ENCODE measurements at places on chromosomes 6 and 20.

GRCh38 chr6:164034602-164035140, 620.2 kb downstream of the QKI start:
- no peak for DNase-seq

DNA sequence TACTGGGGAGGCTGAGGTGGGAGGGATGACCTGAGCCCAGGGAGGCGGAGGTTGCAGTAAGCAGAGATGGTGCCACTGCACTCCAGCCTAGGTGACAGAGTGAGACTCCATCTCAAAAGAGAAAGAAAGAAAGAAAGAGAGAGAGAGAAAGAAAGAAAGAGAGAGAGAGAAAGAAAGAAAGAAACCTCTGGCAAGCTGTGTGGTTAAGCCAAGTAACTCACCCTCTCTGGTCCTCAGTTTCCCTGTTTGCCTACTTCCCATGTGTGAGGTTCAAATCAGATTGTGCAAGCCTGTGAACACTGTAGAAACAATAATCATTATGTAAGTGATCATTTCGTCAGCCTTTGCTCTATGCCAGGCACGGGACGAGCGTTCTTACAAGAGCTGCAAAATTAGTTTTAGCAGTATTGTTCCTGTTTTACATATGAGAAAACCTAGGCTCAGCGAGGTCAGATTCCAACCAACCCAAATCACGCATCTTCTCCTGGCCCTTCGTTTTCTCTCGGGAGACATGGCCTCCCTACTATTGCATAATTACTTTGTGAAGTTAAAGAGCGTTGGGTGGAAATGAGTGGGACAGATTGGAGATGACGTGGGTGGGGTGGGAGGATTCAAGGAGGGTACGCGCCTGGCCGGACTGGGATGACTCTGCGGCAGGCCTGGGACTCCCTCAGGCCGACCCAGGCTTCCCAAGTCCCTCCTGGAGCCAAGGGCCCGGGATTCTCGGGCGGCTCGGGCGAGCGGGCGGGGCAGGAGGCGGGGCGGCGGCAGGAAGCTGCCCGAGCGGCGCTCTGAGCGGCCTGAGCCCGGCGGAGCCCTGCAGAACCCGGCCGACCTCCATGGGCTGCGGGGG, at the start of gene SNX21:
TSS of gene SNX21 (plus strand) at position 770 of the 853 bp plus-strand sequence. CDS start 121 bp downstream, outside the sequence.
- DNase-seq: peak; percentile 97

- no peak for DNase-seq
These were observed 22.7 kb downstream of the THEMIS start for GRCh38 chr6:127878115-127878514.

DNA sequence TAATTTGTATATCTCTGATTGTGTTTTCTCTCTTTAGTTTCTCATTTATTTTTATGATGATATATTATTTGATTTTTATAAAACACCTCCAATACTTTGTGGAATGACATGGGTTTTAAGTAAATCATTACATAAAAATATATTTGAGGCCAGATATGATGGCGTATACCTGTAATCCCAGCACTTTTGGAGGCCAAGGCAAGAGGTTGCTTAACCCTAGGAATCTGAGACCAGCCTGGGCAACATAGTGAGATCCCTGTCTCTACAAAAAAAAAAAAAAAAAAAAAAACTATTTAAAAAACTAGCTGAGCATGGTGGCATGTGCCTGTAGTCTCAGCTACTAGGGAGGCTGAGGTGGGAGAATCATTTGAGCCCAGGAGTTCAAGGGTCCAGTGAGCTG, 87.3 kb downstream of the BMP6 start:
- DNase-seq: no peak

DNA sequence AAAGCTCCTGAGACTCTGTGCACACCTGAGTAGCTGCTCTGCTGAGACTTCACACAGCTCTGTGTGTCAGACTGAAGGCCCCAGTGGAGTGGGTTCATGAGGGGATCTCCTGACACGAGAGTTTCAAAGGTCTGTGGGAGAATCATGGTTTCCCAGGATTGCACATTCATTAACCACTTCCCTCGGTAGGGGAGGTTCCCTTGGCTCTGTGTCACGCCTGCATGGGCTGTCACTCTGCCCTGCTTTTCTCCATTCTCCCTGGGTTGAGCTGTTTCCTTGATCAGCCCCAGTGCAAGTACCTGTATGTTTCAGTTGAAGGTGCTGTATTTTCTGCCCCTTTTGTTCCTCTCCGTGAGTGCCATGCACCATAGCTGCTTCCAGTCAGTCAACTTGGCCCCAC, 236.9 kb downstream of the EPM2A start:
- DNase-seq: no peak

GRCh38 chr20:50920997-50921396, 10.2 kb downstream of the ADNP start:
- peak; percentile 38 for DNase-seq

GRCh38 chr6:20952699-20953474, 418.6 kb downstream of the CDKAL1 start:
- DNase-seq: peak; percentile 88

- peak; percentile 35 for DNase-seq
These were observed 230.7 kb downstream of the PHACTR1 start for GRCh38 chr6:12947151-12947871.

DNA sequence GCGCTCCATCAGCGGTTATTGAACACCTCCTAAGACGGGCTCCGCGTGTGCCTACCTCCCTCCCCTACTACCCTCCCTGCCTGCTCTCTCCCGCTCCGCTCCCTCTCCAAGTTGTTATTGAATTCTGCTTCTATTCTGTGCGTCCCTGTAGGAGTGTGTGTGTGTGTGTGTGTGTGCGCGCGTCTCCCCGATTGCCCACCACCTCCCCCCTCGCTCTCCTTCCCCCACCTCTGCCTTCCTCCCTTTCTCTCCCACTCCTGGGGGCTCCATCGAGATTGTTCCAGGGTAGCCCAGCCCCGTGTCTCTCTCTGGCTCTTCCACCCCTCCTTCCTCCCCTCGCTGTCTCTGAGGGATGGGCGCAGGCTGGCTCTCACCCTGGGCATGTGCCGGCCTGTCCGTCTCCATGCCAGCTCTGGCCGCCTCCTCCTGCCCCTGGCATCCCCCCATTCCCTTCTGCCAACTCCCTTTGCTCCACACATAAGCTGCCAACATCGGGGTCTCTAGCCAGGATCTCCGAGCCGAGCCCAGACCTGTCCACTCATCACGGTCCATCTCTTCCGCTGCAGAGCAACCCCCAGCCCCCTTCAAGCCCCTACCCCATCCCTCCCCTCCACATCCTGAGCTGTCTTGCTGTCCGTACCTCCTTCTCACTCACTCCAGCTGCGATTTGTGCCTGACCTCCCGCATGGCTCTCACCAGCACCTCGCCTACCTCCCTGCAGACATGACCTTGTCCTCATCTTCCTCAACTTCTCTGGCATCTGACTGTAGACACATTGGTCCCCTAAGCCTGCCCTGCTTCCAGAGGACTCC, 68.5 kb downstream of the SRC start:
- no peak for DNase-seq

GRCh38 chr6:33975661-33976436, 170.0 kb downstream of the GRM4 start:
- DNase-seq: no peak

GRCh38 chr6:168623736-168624135, 182.8 kb downstream of the SMOC2 start:
- DNase-seq: no peak

DNA sequence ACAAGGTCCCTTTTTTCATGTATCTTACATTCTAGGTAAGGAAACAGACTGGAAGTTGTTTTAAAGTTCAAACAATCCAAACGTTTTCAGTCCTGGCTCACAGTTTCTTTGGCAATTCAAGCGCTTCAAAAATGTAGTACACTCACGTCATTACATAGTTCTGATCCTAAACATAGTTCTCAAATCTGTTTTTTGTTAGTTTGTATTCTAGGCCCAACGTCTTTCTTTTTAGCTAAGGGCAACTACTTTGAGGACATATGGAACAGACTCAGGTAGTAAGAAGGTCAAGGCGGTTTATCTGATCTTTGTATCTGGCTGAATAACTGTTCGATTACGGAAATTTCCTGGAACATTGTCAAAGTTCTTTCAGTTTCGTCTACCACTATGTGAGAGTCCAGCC, 36.9 kb upstream of the PLCB4 start:
- peak; percentile 67 for DNase-seq

- peak; percentile 25 for DNase-seq
These were observed 12.9 kb downstream of the BANF2 start for GRCh38 chr20:17712708-17713107.

- DNase-seq: no peak
These were observed 553 bp downstream of the ZSCAN16 start for GRCh38 chr6:28124971-28125353.

- DNase-seq: no peak
These were observed 58.1 kb upstream of the FOXQ1 start for GRCh38 chr6:1253816-1254215.

- DNase-seq: no peak
These were observed 81.0 kb downstream of the SMLR1 start for GRCh38 chr6:130908188-130908587.

- no peak for DNase-seq
These were observed 52.0 kb downstream of the MYLIP start for GRCh38 chr6:16180696-16181438.

GRCh38 chr6:5501837-5502236, 240.5 kb downstream of the FARS2 start:
- DNase-seq: no peak

GRCh38 chr20:48006036-48006833, 221.0 kb upstream of the SULF2 start:
- peak; percentile 81 for DNase-seq

GRCh38 chr6:85128781-85129180, 321.1 kb upstream of the NT5E start:
- no peak for DNase-seq

- DNase-seq: peak; percentile 75
These were observed 69.5 kb downstream of the MRAP2 start for GRCh38 chr6:84103029-84103428.

GRCh38 chr6:78093906-78094305, 441.1 kb downstream of the MEI4 start:
- DNase-seq: no peak

- no peak for DNase-seq
These were observed 23.3 kb upstream of the MAPRE1 start for GRCh38 chr20:32796383-32796948.

DNA sequence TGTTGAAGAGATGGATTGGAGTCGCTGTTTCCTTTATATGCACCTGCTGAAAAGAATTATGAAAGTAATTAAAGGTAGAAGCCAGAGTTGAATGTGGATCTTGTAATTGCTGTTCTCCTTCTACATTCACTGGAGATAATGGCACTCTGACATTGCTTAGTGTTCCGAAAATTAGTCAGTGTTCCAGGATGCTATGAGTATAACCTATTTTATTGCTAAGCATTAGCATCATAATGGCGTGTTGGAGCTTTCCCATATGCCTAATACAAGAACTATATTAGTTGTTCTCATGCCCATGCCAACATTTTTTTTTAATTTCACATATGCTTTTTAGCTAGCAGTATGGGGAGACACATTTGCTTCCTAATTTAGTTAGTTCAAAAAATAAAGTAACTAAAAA, 236.4 kb downstream of the ARHGAP18 start:
- DNase-seq: no peak

DNA sequence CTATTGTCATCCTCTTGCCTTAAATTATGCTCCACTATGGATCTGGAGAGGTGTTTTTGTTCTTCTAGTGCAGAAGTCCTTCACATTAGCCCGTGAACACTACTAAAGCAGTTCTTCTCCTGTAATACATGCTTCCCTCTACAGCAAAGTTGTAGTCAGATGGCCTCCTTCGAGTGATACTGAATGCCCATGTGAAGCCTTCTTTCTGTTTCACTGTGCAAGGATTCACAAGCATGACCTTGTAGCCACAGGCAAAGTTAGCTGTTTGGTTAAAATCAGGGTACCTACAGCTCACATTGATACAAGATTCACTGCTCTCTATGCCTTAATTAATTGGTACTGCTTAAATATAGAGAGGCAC, 47.6 kb downstream of the ARHGAP18 start:
- DNase-seq: peak; percentile 44

- no peak for DNase-seq
These were observed 92.3 kb upstream of the FUT9 start for GRCh38 chr6:95923518-95923917.

DNA sequence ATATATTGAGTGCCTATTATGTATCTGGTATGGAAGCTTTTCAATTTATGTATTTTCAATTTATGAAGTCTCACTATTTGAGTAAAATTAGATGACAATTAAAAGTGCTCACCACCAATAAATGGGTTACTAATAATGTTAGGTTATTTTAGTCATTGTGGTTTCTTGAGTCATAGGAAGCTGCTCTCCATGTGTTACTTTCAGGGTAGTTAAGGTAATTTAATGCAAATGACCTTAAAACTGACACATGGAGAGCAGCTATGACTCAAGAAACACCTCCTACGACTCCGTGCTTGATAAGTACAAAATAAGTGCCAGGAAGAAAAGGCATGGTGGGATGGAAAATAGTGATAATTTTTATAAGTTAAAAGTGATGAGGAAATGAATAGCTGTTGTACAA, 16.5 kb upstream of the TINAG start:
- peak; percentile 73 for DNase-seq

GRCh38 chr20:20691477-20692235, 20.8 kb downstream of the RALGAPA2 start:
- DNase-seq: no peak

DNA sequence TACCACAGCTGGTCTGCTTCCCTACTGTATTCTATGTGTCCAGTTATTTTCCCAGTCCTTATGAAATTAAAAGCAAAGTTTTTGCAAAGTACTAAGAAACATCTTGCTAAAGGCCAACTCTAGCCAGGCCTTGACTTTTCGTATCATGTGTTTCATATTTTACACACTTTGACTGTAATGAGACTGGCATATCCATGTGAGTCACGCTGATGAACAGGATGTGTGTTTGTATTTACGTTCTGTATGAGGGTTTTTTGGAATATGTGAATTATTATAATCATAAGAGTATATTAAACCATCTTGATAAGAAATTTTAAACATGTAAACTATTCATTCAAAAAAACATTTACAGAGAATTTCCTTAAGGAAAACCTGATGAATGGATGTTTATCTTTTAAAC, 59.7 kb downstream of the EYA4 start:
- DNase-seq: no peak

DNA sequence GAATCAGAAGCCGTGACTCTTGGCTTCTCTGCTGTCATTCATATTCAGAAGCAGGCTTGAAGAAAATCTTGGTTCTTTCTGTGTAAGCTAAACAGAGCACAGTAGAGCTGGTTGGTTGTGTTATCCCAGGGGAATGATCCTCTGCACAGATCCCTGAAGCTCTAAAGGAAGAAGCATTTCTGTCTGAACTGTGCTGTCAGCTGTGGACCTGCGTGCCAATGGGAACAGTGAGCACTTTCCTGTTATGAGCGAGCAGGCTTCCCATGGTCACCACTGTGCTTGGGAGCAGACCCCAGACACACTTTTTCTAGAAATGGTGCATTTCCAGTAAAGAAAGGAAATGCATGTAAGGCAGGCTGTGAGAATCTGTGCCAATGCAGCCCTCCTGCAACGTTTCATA, 490.2 kb downstream of the EPM2A start:
- peak; percentile 2 for DNase-seq

DNA sequence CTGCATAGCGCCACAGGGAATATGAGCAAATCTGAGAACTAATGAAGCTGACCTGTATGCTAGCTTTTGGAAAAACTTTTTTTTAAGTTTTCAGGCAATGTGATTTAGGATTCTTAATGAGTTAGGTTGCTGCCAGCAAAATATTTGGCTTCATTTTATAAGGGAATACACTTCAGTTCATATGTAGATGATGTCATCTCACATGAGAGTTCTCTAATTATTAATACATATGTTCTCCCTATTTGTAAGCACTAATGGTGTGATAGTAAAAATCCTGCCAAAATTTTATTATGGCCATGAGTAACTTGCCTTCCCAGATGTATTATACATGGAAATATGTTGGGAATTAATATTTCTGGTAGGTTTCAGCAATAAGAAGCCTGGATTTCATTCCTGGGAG, 573.8 kb downstream of the EPM2A start:
- peak; percentile 25 for DNase-seq

GRCh38 chr6:163348789-163349680, 65.5 kb upstream of the QKI start:
- no peak for DNase-seq

All from EH (cell line).